Type B pancreatic cell (in vitro differentiated cells): ENCODE measurements at places on chromosomes 7 and 10. TPM values are rescaled to one million over a fixed set of nuclear protein-coding genes. Genes with fewer than 3 reads are reported as not detected.

Gene OR2A1
- 0.38 TPM in 1 of 2 replicates, not detected in the other for total RNA-seq

Gene RABGEF1
- 19.6 and 24.1 TPM in 2 replicates for total RNA-seq

Gene ZSWIM8
- total RNA-seq, result 131 and 139 TPM in 2 replicates

Gene IFIT5
- total RNA-seq, result 9.4 and 11.0 TPM in 2 replicates

Gene BICC1
- 8.6 and 15.2 TPM in 2 replicates for total RNA-seq

Gene GNGT1
- total RNA-seq, result 0.14 TPM in 1 of 2 replicates, not detected in the other

Gene CASP7
- 27.5 and 37.8 TPM in 2 replicates for total RNA-seq

Gene VIPR2
- total RNA-seq, result 0.12 and 0.31 TPM in 2 replicates

Gene MSANTD7
- total RNA-seq, result 15.3 and 18.1 TPM in 2 replicates

Gene ZNF503
- total RNA-seq, result 86.7 and 88.4 TPM in 2 replicates

Gene SH2B2
- total RNA-seq, result 9.5 and 15.5 TPM in 2 replicates

Gene PON1
- 0.99 and 3.0 TPM in 2 replicates for total RNA-seq

Gene ASIC3
- total RNA-seq, result 2.2 and 4.4 TPM in 2 replicates

Gene TCERG1L
- total RNA-seq, result 2.7 and 4.2 TPM in 2 replicates

Gene INHBA
- 19.9 and 29.3 TPM in 2 replicates for total RNA-seq

Gene CCDC7
- total RNA-seq, result 5.6 and 9.0 TPM in 2 replicates

Gene PRR15
- 10.8 and 36.0 TPM in 2 replicates for total RNA-seq

Gene HABP2
- 7.5 and 20.5 TPM in 2 replicates for total RNA-seq

Gene GPR37
- total RNA-seq, result 7.9 and 16.6 TPM in 2 replicates

Gene DEPP1
- total RNA-seq, result 25.7 and 53.0 TPM in 2 replicates

Gene HECW1
- 0.90 and 1.4 TPM in 2 replicates for total RNA-seq

Gene STAG3
- 1.6 and 1.7 TPM in 2 replicates for total RNA-seq

Gene SLC26A5
- total RNA-seq, result not detected in 2 replicates

Gene ATOH7
- 0.31 and 0.60 TPM in 2 replicates for total RNA-seq

Gene RAPGEF5
- total RNA-seq, result 11.7 and 13.3 TPM in 2 replicates

Gene GATA3
- 18.5 and 71.4 TPM in 2 replicates for total RNA-seq

Gene ADAM22
- 2.9 and 8.1 TPM in 2 replicates for total RNA-seq

Gene SEMA4G
- total RNA-seq, result 28.0 and 46.0 TPM in 2 replicates

Gene ANKRD2
- 0.19 TPM in 1 of 2 replicates, not detected in the other for total RNA-seq

Gene PTN
- total RNA-seq, result 16.2 and 271 TPM in 2 replicates

Gene UBN2
- 26.3 and 31.7 TPM in 2 replicates for total RNA-seq

Gene CCNY
- total RNA-seq, result 74.6 and 81.6 TPM in 2 replicates

Gene IL2RA
- not detected in 2 replicates for total RNA-seq

Gene ABCB1
- 31.3 and 65.7 TPM in 2 replicates for total RNA-seq

Gene SLC29A4
- 76.1 and 79.6 TPM in 2 replicates for total RNA-seq

Gene TEX36
- total RNA-seq, result not detected in 2 replicates

Gene NDUFB2
- 179 and 258 TPM in 2 replicates for total RNA-seq

Gene EDRF1
- 27.7 and 35.4 TPM in 2 replicates for total RNA-seq

Gene TMEM130
- total RNA-seq, result 0.17 and 1.2 TPM in 2 replicates

Gene KLF14
- total RNA-seq, result 0.55 and 0.94 TPM in 2 replicates
